ENCODE measurements at places on chromosomes 1 and 21.

DNA sequence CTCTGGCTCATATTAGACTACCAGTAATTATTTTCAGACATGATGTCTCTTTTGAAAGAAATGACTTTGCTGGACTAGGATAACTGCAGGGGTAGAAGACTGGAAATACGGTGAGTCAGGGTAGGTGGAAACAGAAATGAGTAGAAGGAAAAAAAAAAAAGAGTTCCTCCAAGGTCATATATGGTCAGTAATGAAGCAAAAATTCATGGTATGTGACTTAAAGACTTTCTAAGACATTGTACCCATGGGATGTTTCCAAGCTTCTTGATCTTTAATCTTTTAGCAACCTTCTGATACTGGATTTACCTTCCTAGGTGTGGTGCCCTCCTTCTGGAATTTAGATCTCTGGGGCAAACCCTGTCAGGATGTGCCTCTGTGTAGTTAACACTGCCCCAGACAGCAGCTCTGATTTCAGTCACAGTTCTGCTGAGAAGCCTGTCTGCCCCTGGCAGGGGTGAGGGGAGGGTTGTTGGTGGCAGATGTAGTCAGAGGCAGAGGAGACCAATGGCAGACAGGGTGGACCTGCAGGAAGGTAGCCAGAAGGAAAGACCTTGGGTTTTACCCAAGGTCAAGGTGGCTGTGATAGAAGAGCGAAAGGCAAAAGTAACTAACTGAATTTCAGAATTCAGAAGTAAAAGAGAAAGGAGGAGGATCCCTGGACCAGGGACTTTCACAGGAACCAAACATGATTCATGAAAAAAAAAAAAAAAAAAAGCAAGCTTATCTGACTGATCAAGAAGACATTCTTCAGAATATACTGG, 44.1 kb upstream of the BCL10 start:
- no peak for DNase-seq

GRCh38 chr1:214027498-214027897, 39.7 kb downstream of the PROX1 start:
- DNase-seq = no peak

GRCh38 chr1:70659891-70660290, 248.8 kb downstream of the CTH start:
- DNase-seq = no peak

GRCh38 chr1:181134543-181135436, 46.3 kb downstream of the IER5 start:
- peak; percentile 78 for DNase-seq

DNA sequence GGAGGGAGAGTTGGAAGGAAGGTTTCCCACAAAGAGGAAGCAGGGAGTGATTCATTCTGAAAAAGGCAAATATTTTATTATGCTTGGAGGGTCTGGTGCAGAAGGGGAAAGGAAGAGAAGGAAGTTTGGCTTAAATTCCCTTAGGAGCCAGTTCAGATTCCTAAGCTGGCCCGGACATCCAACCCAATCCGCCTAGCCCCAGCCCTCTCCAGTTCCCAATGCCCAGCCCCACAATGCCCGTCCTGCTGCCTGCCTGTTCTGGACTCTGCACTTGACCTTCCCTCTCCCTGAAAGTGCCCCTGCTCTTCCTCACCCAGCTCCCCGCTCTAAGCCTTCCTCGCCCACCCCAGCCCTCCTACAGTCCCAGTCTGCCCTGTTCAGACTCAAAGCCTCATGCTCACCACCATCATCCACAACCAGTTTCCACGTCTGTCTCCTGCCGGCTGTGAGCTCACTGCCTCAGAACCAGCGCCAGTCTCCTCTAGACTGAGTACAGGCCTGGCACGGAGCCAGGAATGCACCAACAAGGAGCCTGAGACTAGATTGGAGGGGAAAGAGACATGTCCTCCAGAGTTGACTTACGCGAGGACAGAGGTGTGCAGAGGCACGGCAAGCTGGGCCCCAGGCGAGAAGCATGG, 18.9 kb downstream of the CAPN2 start:
- DNase-seq = peak; percentile 89

- DNase-seq = peak; percentile 69
These were observed 15.1 kb upstream of the MPL start for GRCh38 chr1:43322506-43322905.

GRCh38 chr1:224539971-224540370, 76.1 kb upstream of the CNIH3 start:
- DNase-seq = no peak

DNA sequence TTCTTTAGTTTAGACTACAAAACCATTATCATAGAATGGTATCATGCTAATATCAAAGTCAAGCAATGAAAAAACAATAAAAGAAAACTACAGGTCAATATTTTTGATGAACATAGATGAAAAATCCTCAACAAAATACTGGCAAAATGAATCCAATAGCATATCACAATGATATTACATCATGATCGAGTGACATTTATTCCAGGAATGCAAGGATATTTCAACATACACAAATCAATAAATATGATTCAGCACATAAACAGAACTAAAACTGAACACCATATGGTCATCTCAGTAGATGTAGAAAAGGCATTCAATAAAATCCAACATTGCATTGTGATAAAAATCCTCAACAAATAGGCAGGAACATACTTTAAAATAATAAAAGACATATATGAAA, 1657.7 kb downstream of the KCNT2 start:
- DNase-seq = no peak

GRCh38 chr1:30302858-30303257, 420.5 kb downstream of the MATN1 start:
- DNase-seq = no peak

GRCh38 chr1:190286111-190286510, 191.6 kb downstream of the BRINP3 start:
- DNase-seq = no peak

GRCh38 chr1:166814611-166815010, 24.7 kb upstream of the POGK start:
- DNase-seq = no peak

- DNase-seq = no peak
These were observed 21.7 kb downstream of the ARHGEF10L start for GRCh38 chr1:17561247-17561548.

DNA sequence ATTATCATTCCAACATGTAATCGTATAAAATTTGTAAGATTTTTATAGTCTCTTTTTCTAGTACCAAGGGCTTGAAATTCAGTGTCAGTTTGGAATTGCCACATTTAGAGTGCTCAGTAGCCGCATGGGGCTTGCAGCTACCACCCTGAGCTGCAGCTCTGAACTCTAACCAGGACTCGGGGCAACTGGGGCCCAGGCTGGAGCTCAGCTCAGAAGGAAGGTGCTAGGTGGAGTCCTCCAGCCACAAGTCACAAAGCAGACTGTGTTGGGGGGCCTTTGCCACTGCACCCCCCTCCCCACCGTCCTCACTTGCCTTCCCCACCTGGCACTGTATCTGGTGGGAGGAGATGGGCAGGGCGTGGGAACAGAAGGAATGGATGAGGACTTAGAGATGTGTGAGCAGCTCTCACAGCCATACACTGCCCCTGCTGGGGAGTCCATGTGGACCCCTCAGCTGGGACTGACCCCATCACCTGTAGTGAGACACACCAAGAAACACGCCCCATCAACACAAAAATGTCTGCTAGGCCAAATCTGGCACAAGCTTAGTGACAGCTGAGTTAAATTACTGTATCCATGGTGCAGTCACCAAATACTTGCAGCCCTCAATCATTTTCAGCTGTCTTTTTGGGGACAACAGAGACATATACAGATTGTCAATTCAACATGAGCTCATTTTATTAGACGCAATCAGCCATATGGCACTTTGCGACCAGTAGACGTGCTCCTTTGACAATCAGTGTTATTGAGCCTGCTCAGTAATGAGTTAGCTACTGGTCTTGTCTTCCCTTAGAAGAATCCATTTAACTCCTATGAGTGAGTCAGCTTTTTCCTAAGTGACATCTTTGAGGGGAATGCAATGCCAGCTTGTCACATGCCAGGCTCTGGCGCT, 241.7 kb upstream of the RAB4A start:
- DNase-seq = no peak

- no peak for DNase-seq
These were observed 59.5 kb upstream of the IRF2BP2 start for GRCh38 chr1:234669499-234669898.

DNA sequence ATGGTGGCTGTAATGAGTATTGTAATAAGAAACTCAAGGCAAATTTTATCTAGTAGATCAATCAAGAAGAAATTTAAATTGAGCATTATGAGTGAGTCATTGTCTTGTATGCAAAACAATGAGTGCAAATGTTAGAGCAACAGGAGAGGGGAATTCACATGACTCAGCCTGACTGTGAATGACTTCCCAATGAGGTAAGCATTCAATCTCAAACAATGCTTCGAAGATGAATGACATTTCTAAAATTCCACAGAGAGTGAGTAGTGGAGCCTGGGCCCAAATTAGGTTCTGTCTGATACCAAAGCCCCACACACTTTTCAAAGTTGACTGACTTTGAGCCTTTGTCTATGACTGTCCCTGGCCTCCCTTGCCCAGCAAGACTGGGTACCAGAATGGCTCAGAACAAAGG, 738.0 kb downstream of the PTPRU start:
- DNase-seq = no peak

DNA sequence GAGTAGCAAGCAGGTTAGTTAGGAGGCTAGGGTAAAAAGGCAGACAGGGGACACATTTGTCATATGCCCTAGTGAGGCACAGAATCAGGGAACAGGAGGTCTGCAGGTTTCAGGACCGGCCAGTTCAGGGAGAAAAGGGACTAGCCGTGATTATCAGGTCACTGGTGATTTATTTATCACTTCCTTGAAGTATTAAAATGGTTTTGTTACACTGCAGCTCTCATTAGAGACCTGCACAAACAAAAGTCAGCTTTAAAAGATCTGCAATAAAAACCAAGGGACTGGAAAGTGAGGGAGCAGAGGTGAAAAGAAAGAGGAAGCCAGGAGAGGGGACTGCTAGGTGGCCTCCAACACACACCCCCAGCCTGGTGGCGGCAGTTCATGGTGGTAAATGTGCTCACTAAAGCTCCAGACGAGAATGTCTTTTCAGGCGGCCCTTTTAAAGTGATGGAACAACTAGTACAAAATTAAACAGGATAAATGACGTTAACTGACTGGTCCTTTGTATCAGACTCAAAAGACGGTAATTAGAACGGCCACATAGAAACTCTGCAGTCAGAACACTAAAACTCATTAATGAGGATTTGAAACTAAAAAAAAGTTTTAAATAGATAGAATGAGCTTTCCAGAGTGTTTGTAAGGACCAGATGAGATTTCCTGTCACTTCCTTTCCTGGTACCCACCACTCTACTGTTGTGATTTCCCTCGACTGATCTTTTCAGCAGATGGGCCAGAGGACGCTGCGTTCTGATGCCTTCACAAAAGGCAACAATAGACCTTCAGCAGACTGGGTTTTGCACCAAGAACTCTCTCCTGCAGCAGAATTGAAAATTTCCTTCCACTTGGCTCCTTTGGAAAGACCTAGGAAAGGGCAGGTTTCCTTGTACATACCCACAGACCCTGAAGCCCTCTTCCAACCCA, 136.8 kb downstream of the NTPCR start:
- DNase-seq = no peak

GRCh38 chr1:228976316-228976715, 241.0 kb downstream of the RHOU start:
- no peak for DNase-seq

- no peak for DNase-seq
These were observed 73.8 kb upstream of the B3GALT2 start for GRCh38 chr1:193260056-193260745.

DNA sequence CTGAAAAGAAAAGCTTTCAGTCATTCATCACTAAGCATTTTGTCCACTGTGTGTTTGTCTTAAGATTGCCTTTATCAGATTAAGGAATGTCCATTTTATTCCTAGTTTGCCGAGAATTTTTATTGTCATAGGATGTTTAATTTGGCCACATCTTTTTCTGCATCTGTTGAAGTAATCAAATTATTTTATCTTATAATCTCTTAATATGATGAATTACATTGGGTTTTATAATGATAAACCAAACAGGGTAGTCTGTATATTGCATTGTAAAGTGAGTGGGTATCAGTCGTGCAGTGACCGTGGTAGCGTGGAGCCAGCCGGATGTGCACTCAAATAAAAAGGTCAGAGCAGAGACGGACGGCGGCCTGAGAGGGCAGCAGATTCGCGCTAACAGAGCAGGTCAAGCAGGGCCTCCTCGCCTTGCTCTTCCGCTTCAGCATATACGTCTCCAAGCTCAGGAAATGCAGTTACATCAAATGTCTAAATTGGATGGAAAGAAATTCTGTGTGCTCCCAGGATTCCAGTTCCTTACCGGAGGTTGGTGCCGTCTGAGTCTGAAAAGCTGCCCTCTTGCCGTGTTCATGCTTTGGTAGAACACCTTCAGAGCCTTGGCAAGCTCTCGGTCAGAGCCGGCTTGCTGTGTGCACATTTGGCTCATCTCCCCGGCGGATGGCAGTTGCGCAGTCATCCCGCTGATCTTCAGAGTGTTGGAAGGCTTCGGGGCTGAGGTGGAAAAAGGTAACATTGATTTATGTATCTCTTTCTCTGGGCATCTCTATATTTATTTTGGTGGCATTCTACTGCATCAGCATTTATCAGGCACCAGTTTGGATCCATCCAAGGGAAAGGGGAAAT, 51.5 kb downstream of the SCCPDH start:
- DNase-seq = no peak

GRCh38 chr1:21568809-21569385, 59.7 kb downstream of the ALPL start:
- DNase-seq = no peak

- DNase-seq = no peak
These were observed 46.5 kb downstream of the CYP2J2 start for GRCh38 chr1:59879996-59880505.

DNA sequence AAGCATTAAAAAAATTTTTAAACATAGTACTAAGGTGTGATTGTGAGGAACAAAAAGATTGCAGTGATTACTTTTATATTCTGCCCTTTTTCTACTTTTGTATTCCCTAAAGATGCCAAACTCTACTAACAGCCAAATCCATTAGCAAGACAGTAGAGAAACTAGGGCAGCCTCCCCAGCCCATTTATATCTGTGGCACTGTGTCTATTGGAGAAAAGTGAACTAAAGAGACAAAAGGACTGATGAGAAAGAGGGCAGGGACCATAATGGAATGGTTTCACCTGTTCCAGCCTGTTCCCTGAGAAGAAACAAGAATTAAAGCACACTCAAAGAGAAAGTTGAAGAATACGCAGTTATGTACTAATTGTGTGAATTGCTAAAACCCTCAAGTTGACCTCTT, 56.6 kb downstream of the ATG4C start:
- no peak for DNase-seq
